ENCODE measurements at places on chromosomes 13 and 19. TPM values are rescaled to one million over a fixed set of nuclear protein-coding genes. Genes with fewer than 3 reads are reported as not detected.
A peak's percentile ranks its signal among the peaks of the same experiment; 100 is the strongest.

TYROBP gene
- not detected for total RNA-seq

GPR4 gene
- total RNA-seq, result 0.23 TPM

CYP4F22 gene
- 0.21 TPM for total RNA-seq

PLIN4 gene
- total RNA-seq, result 10.2 TPM

SULT2A1 gene
- 0.18 TPM for total RNA-seq

DNA sequence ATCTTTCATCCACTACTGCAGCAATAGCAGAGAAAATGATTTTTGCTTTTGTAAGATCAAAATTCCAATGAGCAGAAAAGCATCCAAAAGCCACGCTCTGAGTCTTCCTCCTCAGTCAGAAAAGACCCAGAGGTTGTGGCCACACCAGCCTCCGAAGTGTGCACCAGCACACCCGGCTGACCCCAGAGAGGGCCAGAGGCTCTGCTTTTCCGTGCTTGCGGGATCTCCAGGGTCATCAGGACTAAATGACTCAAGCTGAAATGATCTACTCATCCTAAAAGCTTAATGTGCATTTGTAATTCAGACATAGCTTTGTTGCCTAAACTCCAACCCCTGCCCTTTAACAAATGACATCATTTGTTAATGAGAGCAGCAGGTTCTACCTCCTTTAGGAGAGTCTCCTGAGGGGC, 16.5 kb downstream of the RXFP2 start:
- peaks cover 7% of the 10 kb centered on the region for H3K27me3 ChIP-seq
- H3K27ac ChIP-seq, result no peak overlapping the region
- no peak for DNase-seq
- no peak overlapping the region for H3K4me3 ChIP-seq
- no peaks in the 10 kb centered on the region for H3K36me3 ChIP-seq

DNA sequence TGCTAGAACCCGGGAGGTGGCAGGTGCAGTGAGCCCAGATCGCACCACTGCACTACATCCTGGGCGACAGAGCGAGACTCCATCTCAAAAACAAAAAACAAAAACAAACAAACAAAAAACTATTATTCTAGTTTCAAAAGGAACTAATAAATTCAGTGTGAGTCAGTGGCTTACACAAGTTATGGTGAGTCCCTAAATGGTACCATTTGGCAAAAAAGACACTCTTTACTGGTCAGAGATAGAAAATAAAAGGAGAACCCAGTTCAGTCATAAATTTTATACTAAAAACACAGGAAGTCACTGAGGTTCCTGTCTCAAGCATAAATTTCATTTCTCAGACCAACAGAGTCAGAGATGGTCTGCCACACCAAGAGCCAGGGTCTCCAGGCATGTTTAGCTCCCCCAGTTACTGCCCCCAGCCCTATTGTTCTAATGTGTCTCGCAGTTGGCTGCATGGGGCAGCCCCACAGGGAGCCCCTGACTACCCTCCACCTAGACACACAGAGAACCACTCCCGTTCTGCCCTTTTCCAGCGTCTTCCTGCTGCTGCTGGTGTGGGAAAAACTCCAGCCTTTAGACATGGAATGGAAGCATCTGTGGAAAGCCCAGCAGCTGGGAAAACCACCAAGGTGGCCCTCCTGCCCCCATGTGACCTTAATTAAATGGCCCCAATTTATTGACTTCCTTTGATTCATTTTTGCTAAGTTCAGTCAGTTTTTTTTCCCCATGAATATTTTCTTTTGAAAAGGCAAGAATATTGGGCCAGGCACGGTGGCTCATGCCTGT, 12.2 kb downstream of the THSD1 start:
- no peaks in the 10 kb centered on the region for H3K27me3 ChIP-seq
- H3K27ac ChIP-seq, result no peak overlapping the region
- H3K36me3 ChIP-seq, result no peaks in the 10 kb centered on the region
- no peak overlapping the region for H3K4me3 ChIP-seq
- H3K4me1 ChIP-seq, result no peaks in the 10 kb centered on the region

DNA sequence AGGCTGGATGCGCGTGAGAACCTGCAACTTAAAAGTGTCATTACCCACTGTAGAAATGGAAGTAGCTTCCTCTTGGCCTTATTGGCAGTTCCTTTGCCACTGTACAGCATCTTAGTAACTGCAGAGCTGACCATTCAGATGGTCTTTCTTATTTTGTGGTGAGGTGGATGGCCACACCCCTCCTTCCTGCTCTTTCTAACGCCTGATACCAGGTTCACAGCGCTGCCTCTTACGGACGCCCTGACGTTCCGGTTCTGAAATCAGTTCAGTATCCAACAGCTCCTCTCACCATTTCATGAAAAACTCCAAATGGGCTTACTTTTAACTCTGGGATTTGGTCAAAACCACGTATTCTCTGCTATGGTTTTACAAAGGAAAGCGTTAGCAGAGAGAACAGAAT, 134.6 kb downstream of the ATP11A start:
- no peaks in the 10 kb centered on the region for H3K27me3 ChIP-seq
- no peak overlapping the region for H3K4me3 ChIP-seq
- no peak for DNase-seq
- H3K36me3 ChIP-seq, result peaks cover 2% of the 10 kb centered on the region
- H3K27ac ChIP-seq, result no peak overlapping the region
- H3K4me1 ChIP-seq, result no peaks in the 10 kb centered on the region

DNA sequence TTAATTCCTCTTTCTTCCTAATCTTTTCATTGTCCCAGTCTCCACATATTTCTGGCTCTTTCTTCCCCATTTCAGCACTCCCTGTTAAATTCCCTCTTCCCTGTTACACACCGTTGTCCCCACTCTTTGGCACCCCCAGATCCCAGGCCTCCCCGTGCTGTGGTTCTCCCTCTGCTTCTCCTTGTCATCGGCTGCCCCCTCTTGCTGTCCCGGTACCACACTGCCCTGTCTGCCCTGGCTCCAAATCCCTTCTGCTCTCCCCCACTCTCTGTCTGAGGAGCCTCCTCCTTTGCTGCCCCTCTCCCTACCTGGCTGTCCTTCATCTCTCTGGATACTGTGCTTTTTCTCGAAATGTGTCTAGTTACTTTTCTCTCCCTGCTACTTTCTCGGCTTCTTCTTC, 983 bp downstream of the ZNF415 start:
- no peak overlapping the region for H3K4me3 ChIP-seq
- H3K4me1 ChIP-seq, result no peaks in the 10 kb centered on the region
- H3K36me3 ChIP-seq, result no peaks in the 10 kb centered on the region
- H3K27ac ChIP-seq, result no peak overlapping the region
- no peaks in the 10 kb centered on the region for H3K27me3 ChIP-seq

DNA sequence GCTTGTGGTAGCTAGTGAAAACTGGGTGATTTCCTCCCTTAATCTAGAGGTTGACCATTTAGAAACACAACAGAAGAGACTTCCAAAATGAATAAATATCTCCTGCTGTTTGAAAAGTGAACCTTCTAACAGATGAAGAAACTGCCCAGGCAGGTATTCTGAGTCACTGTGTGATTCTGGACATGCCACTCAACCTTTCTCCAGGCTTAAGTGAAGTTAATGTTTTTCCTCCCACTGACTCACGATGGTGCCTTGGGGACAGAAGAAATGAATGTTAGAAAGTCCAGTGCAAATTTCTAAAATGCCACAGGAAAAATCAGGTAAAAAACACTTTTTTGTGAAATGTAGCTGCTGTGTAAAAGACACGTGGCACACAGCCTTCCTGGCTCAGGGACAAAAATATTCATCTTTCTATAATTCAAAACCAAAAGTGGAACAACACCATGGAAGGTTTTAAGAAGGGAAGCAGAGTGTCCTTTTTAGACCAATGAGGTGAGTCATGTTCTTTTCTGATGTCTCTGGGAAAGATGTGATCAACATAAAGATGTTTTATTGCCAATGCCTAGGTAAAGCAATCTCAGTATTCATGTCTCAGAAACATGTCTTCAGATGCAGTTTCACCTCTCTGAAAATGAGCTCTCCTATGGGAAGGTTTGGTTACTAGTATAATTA, 9.1 kb downstream of the UBE2L5 start:
- H3K27me3 ChIP-seq, result no peaks in the 10 kb centered on the region
- peaks cover 18% of the 10 kb centered on the region for H3K4me1 ChIP-seq
- DNase-seq, result no peak
- no peak overlapping the region for H3K4me3 ChIP-seq

DNA sequence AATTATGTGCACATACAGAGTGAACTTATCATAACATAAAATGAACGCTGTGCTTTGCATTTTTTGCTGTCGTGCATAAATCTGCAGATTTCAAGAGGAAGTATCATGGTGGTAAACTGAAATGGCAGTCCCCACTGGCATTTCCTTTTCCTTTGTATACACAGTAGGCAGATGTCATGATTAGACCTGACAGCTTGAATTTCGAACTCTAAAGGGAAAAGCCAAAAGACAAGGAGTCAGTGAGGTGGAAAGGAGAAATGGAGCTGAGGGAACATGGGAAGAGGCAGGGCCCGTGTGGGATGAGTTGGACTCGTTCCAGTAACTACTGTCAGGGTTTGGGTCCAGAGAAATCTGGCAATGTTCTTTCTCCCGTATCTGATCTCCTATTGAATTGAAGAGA, 454.1 kb upstream of the SGCG start:
- no peaks in the 10 kb centered on the region for H3K4me1 ChIP-seq
- no peaks in the 10 kb centered on the region for H3K27me3 ChIP-seq
- no peak overlapping the region for H3K4me3 ChIP-seq
- no peak for DNase-seq
- no peak overlapping the region for H3K27ac ChIP-seq

GRCh38 chr13:91358387-91358782, 10.9 kb downstream of the MIR17HG start:
- H3K4me3 ChIP-seq, result no peak overlapping the region
- no peaks in the 10 kb centered on the region for H3K27me3 ChIP-seq
- H3K36me3 ChIP-seq, result peaks cover 23% of the 10 kb centered on the region
- no peak for DNase-seq
- H3K27ac ChIP-seq, result no peak overlapping the region

DNA sequence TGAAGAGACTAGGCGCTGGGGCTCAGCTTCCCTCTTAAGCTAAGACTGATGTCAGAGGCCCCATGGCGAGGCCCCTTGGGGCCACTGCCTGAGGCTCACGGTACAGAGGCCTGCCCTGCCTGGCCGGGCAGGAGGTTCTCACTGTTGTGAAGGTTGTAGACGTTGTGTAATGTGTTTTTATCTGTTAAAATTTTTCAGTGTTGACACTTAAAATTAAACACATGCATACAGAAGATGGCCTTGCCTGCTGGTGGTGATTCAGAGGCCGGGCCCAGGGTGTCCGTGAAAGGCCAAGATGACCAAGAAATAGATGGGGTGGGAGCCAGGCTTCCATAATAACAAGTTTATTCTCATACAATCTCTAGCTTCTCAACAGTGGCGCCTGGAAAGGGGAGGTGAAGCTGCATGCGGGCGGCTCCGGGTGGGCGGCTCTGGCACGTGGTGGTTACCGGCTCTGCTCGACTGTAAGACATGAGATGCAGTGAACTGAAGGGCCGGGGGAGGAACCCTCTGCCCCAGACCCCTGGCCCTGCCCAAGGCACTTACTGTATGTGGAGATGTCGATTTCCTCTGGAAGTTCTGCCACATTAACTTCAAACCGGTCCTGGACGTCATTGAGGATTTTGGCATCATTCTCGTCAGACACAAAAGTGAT, 10.5 kb downstream of the DDX39A start:
- peak overlapping the region; percentile 59 for H3K27ac ChIP-seq
- H3K4me3 ChIP-seq, result no peak overlapping the region
- peaks cover 17% of the 10 kb centered on the region for H3K4me1 ChIP-seq
- no peak for DNase-seq
- H3K27me3 ChIP-seq, result no peaks in the 10 kb centered on the region

GRCh38 chr19:32869369-32869965, at the start of gene SLC7A9:
TSS of gene SLC7A9 (minus strand) at chr19:32869767. CDS start at chr19:32868534, 1,233 bp downstream.
- DNase-seq, result no peak
- H3K4me3 ChIP-seq, result no peak within 1 kb of the TSS
- no peaks in the 10 kb centered on the region for H3K4me1 ChIP-seq
- no peaks in the 10 kb centered on the region for H3K36me3 ChIP-seq

GRCh38 chr19:50548191-50549058, 19.8 kb downstream of the LRRC4B start:
- H3K36me3 ChIP-seq, result no peaks in the 10 kb centered on the region
- H3K27me3 ChIP-seq, result no peaks in the 10 kb centered on the region
- no peak overlapping the region for H3K27ac ChIP-seq
- H3K4me1 ChIP-seq, result no peaks in the 10 kb centered on the region

DNA sequence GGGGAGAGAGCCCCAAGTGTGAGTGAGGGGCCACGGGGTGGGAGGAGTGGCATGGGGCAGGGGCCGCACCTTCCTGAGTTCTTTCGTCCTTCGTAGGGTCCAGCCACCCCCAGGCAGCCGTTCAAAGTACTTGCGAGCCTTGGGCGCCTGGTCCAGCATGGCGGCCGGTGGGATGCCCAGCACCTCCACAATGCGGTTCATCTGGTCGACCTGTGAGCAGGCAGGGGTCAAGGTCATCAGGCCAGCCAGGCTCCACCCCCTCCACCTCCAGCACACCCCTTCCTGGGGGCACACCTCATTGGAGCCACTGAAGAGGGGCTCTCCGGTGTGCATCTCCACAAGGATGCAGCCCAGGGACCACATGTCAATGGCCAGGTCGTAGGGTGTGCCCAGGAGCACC, 6.7 kb downstream of the DYRK1B start:
- DNase-seq, result no peak
- H3K36me3 ChIP-seq, result peaks cover 51% of the 10 kb centered on the region
- peaks cover 29% of the 10 kb centered on the region for H3K4me1 ChIP-seq
- H3K27ac ChIP-seq, result no peak overlapping the region
- H3K27me3 ChIP-seq, result no peaks in the 10 kb centered on the region

- no peak for DNase-seq
- H3K27ac ChIP-seq, result no peak overlapping the region
- H3K27me3 ChIP-seq, result no peaks in the 10 kb centered on the region
These were observed 12.9 kb downstream of the CHAF1A start for GRCh38 chr19:4415352-4415751.

DNA sequence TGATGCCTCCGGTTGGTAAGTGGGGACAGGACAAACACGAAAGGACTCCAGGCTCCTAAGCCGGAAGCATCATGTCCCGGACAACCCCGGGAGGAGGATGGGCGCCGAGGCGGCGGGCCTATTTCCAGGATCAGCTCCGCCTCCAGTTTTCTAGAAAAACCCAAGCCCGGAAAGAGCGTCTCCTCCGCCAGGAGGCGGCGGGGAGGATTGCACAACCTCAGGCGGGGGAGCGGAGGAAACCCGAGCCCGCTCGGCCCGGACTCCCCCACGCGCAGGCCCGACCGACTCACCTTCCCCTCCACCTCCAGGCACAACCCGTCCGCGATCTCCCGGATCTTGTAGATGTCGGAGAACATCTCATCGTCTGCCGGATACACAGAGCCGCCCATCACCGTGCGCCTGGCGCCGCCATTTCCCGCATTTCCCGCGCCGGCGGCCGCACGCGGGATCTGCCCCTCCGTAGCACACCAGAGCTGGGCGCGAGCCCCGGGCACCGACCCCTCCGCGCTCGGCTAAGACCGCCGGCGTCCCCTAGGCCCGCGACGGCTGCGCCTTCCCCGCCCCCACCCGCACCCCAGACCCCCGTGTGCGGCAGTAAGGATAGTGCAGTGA, 455 bp downstream of the TPT1 start:
- peak overlapping the region; percentile 85 for H3K27ac ChIP-seq
- peaks cover 43% of the 10 kb centered on the region for H3K36me3 ChIP-seq
- H3K4me3 ChIP-seq, result peak overlapping the region; percentile 82
- no peak for DNase-seq
- H3K4me1 ChIP-seq, result peaks cover 23% of the 10 kb centered on the region
- no peaks in the 10 kb centered on the region for H3K27me3 ChIP-seq

All from Panc1 (cell line).